ENCODE measurements at places on chromosomes 4 and X. TPM values are rescaled to one million over a fixed set of nuclear protein-coding genes. Genes with fewer than 3 reads are reported as not detected.
A peak's percentile ranks its signal among the peaks of the same experiment; 100 is the strongest.

- H3K4me3 ChIP-seq, result no peak overlapping the region
- H3K27ac ChIP-seq, result no peak overlapping the region
- H3K4me1 ChIP-seq, result no peaks in the 10 kb centered on the region
- DNase-seq, result no peak
- no peaks in the 10 kb centered on the region for H3K36me3 ChIP-seq
- H3K27me3 ChIP-seq, result no peaks in the 10 kb centered on the region
These were observed 71.3 kb downstream of the LRBA start for GRCh38 chr4:150943818-150944217.

DNA sequence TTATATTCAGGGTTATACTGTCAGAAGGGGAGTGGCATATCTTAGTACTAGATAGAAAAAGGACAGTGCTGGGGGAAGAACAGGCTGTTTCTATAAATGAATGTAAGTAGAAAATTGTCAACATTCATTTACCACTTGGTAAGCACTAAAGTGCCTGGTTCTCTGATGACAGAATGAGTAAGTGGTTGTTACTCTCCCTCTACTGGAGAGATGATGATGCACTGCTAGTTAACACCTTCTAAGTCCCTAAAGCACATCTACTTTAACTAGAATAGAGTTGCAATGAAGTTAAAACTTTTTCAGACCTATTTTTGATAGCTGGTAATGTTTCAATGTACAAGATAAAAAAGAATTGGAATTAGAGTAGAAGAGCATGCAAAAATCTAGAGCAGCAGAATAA, 214.5 kb downstream of the KLHL4 start:
- no peaks in the 10 kb centered on the region for H3K27me3 ChIP-seq
- H3K36me3 ChIP-seq, result no peaks in the 10 kb centered on the region
- H3K4me1 ChIP-seq, result no peaks in the 10 kb centered on the region
- H3K4me3 ChIP-seq, result no peak overlapping the region
- no peak for DNase-seq

DNA sequence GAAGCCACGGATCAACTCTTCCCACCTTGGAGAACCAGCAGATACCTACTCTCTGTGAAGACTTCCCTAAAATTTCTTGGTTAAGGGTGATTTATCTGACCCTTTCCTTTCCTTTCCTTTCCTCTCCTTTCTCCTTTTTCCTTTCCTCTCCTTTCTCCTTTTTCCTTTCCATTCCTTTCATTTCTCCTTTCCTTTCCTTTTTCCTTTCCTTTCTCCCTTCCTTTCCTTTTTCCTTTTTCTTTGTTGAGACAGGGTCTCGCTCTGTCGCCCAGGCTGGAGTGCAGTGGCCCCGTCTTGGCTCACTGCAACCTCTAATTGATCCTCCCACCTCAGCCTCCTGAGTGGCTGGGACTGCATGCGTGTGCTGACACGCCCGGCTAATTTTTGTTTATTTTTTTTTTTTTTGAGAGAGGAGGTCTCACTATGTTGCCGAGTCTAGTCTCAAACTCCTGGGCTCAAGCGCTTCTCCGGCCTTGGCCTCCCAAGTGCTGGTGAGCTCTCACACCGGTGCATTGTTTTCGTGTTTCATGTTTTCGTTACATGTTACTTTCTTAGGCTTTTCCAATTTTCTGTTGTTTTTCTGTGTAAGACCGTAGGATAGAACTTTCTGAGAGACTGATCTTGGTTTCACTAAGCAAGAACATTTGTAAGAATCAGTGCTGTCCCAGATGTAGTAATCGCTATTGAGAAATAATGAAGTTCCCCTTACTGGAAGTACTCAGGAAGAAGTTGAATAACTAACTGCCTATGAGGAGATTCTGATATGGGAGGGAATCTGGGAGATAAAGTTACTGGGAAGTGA, 2.0 kb downstream of the TMEM165 start:
- H3K36me3 ChIP-seq, result no peaks in the 10 kb centered on the region
- H3K27me3 ChIP-seq, result no peaks in the 10 kb centered on the region
- peaks cover 4% of the 10 kb centered on the region for H3K4me1 ChIP-seq
- H3K27ac ChIP-seq, result peak overlapping the region; percentile 100

DNA sequence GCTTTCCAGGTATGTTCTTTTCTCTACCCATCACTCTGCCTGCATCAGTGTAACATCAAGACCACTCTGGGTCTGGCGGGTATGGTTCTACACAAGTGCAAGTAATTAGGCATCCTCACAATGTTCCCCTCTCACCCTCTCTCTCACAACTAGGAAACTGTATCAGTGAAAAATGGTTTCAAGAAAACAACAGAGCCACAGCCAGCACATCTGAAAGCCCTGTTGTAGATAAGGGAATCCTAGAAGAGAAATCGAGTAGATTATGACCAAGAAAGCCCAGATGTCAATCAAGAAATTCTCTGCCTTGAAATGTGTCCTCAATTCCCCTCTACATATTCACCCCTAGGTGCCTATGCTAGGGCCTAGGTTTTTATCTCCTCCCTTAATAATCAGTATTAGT, 281.3 kb upstream of the ANKRD50 start:
- H3K36me3 ChIP-seq, result no peaks in the 10 kb centered on the region
- no peaks in the 10 kb centered on the region for H3K27me3 ChIP-seq
- no peak for DNase-seq
- no peaks in the 10 kb centered on the region for H3K4me1 ChIP-seq
- no peak overlapping the region for H3K4me3 ChIP-seq
- no peak overlapping the region for H3K27ac ChIP-seq

DNA sequence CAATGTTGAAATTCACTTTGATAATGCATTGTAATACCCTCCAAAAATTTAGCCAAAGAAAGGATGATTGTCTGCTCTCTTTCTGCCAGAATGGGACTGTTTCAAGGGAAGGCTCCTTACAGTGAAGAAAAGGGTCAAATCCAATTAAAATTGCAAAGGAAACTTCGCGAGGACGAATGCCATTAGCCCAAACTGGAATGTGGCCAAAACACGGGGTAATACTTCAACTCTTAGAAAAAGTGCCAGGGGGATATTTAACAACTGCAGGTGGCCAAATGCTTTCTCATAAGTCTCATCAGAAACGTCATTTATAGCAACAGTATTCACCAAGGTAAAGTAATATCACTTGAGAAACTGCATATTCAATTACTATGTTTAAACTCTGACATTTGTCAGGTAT, 29.0 kb downstream of the NKX3-2 start:
- no peaks in the 10 kb centered on the region for H3K4me1 ChIP-seq
- no peak overlapping the region for H3K4me3 ChIP-seq
- H3K27ac ChIP-seq, result no peak overlapping the region
- no peaks in the 10 kb centered on the region for H3K36me3 ChIP-seq
- DNase-seq, result no peak
- peaks cover 27% of the 10 kb centered on the region for H3K27me3 ChIP-seq

DNA sequence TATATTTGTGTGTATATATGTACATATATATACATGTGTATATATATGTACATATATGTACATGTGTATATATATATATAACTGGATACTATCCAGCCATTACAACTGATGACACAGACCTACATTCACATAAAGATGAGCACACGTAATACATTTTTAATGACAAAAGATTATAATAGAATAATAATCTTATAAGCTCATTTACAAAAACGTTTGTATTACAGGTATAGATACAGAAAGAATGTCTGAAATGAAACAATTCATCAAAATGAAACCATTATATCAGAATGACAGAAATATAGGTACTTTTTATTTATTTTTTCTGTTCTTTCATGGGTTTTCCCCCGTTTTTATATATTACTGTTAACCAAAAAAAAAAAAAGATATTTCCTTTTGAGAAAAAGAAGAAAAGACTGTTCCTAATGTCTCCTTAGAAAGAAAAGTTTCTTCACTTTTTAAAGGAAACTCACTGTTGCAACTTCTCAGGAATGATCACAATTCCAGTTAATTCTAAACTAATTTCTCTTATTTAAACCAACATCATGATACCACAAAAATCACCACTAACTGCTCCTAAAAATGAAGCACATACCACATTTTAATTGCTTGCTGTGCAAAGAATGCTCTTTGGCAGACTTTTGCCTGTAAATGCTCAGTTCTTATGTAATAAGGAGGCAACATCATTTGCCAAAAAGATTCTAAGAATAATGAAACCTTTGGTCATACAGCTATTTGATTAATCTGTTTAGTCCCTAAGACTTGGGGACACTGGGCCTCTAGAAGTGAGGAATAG, 18.9 kb downstream of the LEF1 start:
- H3K4me3 ChIP-seq, result no peak overlapping the region
- H3K36me3 ChIP-seq, result no peaks in the 10 kb centered on the region
- H3K4me1 ChIP-seq, result no peaks in the 10 kb centered on the region
- H3K27me3 ChIP-seq, result no peaks in the 10 kb centered on the region
- DNase-seq, result no peak

DNA sequence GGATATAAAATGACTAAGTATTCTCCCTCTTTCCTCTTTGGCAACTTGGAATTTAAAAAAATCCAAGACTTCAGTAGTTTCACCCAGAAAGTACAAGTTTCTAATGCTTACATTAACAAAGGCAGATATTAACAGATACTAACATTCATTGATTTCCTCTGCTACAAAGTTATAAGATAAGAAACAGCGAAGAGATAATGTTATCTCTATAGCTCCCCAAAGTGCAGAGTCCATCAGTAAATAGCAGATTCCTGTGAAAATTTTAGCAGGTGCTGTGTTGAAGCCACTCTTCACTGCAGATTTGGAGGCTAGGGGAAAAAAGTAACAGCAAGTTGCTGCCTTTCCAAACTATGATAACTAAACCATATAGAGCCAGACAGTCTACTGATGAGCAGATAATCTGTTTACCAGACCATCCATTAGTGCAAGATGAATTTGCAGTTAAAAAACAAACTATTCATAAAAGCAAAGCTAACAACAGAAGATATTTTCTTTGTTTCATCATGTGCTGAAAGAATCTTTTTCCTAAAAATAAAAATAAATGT, 3.3 kb upstream of the CAMK2D start:
- H3K4me1 ChIP-seq, result peaks cover 25% of the 10 kb centered on the region
- H3K36me3 ChIP-seq, result no peaks in the 10 kb centered on the region
- H3K27me3 ChIP-seq, result no peaks in the 10 kb centered on the region
- peak overlapping the region; percentile 92 for H3K27ac ChIP-seq
- no peak overlapping the region for H3K4me3 ChIP-seq

DNA sequence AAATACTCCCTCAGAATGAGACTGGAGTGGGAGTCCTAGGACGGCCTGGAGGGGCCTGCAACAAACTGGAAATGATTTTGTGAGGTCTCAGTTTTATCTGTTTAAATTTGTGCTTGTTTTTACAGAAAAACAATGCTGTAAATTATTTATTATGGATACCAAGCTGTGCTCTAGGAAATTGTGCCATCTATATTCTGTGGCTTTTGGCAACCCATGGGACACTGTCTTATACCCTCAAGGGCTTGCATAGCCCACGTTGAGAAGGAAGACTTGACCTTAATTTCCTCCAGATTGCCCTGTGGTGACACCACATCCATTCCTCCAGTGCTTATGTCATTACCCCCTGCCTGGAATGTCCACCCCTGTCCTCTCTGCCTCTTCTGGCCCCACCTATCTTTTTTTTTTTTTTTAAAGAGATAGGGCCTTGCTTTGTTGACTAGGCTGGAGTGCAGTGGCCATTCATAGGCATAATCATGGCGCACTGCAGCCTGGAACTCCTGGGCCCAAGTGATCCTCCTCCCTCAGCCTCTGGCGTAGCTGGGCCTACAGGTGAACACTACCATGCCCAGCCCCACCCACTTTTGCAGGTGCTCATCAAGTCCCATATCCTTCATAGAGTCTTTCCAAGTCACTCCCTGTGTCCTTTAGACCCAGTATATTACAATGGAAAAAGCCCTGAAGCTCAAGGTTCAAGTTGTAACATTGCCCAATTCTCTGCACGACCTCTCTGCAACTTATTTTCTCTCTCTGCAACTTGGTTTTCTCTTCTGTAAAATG, 77.4 kb downstream of the HPRT1 start:
- H3K27ac ChIP-seq, result peak overlapping the region; percentile 94
- peaks cover 7% of the 10 kb centered on the region for H3K4me1 ChIP-seq
- peak; percentile 51 for DNase-seq
- no peak overlapping the region for H3K4me3 ChIP-seq
- H3K36me3 ChIP-seq, result no peaks in the 10 kb centered on the region

GRCh38 chrX:41293269-41293668, 40.7 kb upstream of the DDX3X start:
- H3K27me3 ChIP-seq, result no peaks in the 10 kb centered on the region
- no peak overlapping the region for H3K27ac ChIP-seq
- no peaks in the 10 kb centered on the region for H3K36me3 ChIP-seq
- H3K4me3 ChIP-seq, result no peak overlapping the region
- no peaks in the 10 kb centered on the region for H3K4me1 ChIP-seq

- H3K27ac ChIP-seq, result peak overlapping the region; percentile 19
- H3K27me3 ChIP-seq, result no peaks in the 10 kb centered on the region
- H3K4me1 ChIP-seq, result peaks cover 22% of the 10 kb centered on the region
- no peak for DNase-seq
- no peaks in the 10 kb centered on the region for H3K36me3 ChIP-seq
- H3K4me3 ChIP-seq, result no peak overlapping the region
These were observed 90.0 kb downstream of the ELOVL6 start for GRCh38 chr4:110108422-110108821.

DNA sequence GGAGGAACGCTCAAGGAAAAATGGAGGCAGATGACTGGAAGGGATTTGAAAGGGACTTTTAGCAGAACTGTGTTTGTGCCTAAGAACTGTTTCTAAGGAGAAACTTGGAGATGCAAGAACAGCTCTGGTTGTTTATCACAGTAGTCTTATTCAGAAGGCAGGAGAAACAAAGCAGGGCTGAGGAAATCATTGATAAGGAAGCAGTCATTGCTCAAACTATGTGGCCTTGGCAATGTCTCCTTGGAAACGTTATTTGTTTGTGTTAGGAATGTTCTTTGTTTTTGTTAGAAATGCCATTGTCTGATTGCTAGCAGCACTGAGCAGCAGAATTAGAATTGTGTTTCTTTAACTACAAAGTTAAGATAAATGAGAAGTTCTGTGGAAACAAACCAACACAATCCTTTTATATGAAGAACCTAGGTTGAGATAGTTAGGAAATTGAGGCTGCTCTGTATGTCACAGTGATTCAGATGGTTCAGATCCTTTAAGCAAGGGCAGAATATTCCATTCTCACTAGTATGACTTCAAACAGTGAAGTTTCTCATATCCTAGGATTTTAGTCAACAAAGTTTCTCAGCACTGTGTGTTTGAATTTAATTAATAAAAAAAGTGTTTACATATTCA, 1191.3 kb upstream of the IGFBP7 start:
- H3K36me3 ChIP-seq, result no peaks in the 10 kb centered on the region
- no peaks in the 10 kb centered on the region for H3K27me3 ChIP-seq
- DNase-seq, result peak; percentile 20
- peaks cover 6% of the 10 kb centered on the region for H3K4me1 ChIP-seq
- no peak overlapping the region for H3K4me3 ChIP-seq

DNA sequence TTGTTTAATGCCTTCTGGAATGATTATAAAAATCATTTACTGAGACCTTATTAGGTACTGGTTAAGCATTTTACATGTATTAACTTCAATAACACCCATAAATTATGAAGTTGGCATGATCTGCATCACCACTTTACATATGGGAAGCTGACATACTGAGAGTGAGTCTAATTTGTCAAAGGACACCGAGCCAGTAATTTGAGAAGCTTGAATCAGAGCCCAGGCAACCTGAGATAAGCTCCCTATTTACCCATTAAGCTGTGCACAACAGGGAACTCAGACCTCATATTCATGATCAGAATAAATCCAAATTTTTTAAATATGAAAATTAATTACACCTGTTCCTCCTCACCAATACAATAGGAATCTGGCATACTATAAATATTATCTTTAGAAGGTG, 247.9 kb upstream of the EPHA5 start:
- H3K4me1 ChIP-seq, result no peaks in the 10 kb centered on the region
- no peak for DNase-seq
- no peak overlapping the region for H3K27ac ChIP-seq
- no peaks in the 10 kb centered on the region for H3K27me3 ChIP-seq
- H3K36me3 ChIP-seq, result no peaks in the 10 kb centered on the region

GPR119 gene
- 0.39 TPM for polyA plus RNA-seq
